ENCODE measurements at places on chromosomes 12 and 14. TPM values are rescaled to one million over a fixed set of nuclear protein-coding genes. Genes with fewer than 3 reads are reported as not detected.

KCNA5 gene
- total RNA-seq: not detected

ACOT6 gene
- not detected for total RNA-seq

DNA sequence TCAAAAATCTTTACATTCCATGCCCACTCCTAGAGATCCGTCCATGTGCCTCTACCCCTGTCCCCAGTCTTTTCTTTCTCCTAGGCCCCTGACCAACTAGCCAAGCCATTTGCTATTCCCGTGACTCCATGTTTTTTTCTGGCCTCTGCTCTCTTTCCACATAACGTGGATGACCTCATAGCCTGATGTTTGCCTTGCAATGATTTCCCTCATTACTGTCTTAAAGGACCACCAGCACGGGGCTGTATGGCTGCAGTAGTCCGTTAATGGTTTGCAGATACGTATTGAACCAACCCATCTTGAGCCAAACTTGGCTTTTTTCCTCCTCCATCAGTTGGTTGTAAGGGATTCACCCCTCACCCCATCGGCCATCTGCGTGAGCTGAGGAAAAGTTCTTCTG lies 226.0 kb downstream of the PCNX1 start:
- no peak for DNase-seq

DNA sequence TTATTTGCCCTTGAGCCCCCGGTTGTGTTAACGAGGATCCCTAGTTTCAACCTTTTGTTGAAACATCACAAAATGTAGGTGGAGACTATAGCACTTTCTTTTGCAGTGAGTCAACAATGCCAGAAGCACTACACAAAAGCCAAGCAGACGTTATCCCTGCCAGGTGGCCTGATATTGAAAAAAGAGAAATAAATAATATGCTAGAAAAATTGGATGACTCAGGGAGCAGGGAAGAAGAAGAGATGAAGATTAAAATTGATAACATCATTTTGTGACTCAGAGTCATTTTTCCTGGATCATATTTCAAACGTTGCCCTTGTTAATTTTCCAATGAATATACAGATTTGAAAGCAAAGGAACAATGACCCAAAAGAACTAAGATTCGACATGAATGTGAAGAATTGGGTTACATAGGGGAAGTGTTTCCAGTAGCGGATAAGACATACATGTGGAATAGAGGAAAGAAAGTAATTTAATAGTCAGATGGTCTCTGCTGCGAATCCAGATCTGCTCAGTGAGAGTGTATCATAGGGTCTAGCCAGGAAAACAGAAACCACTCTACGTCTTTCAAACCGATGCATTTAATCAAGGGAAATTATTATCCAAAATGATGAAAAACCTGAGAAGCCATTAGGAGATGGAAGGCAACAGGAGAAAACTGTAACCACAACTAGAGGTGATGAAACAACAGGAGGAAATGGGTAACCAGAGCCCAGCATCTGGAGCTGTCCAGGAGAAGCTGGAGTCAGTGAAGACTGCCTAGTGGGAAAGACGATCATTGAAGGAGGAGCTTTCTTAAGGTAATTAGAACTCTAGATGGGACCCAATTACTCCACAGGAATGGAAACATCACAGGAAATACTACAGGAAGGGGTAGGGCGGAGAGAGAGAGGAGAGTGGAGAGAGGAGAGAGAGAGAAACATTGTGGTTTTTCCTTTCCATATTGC lies 57.9 kb downstream of the RERG start:
- DNase-seq: no peak

DNA sequence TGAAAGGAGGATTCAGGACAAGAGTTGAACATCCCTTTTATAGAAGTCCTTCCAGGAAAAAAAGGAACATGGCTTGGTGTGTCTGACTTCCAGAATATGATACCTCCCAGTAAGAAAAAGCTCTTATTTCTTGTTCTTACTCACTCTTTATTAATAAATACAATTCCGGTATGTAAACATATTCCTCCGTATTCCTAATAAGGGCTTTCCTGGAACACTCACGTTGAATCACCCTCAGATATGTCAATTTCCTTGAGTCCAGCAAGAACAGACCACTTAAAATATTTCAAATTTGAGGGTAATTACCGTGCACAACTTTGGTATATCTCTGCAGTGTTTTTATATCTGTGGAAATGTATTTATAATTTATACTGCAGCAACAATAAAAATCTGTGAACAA lies 385.6 kb downstream of the SYT1 start:
- no peak for DNase-seq

- no peak for DNase-seq
Measured at GRCh38 chr14:71244341-71244740, 337.1 kb downstream of the PCNX1 start.

DNA sequence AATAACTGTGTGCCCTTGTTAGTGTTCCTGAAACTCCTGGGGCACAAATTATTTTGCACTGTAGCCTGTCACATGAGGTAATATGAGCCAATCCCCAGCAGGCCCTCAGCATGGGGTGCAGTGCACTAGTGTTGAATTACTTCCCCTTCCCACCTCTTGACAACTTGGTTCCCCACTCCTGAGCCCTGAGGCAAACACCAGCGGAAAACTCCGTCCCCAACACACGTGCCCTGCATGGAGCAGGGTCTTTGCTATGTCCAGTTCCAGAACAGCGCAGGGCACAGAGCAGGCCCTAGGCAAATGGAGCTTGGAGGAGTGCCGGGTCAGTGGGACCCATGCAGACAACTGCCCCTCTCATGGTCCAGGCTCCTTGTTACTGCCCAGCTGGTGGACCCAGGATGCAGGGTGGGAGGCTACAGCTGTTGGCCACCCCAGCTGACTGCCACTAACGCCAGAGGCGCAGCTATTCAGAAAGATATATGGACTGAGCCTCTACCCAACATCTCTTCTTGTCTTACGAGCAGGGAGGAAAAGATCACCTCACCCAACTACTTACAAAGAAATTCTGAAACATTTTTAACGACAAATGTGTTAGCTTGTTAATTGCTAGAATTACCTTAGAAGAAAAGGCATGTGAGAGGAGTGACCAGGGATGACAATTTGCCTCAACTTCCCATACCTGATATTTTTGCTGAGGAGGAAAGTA lies 71.6 kb downstream of the NT5DC3 start:
- DNase-seq: no peak

- no peak for DNase-seq
Measured at GRCh38 chr14:55739967-55740648, 160.1 kb downstream of the KTN1 start.

- peak; percentile 79 for DNase-seq
Measured at GRCh38 chr12:56987551-56988053, 18.7 kb downstream of the ZBTB39 start.

DNA sequence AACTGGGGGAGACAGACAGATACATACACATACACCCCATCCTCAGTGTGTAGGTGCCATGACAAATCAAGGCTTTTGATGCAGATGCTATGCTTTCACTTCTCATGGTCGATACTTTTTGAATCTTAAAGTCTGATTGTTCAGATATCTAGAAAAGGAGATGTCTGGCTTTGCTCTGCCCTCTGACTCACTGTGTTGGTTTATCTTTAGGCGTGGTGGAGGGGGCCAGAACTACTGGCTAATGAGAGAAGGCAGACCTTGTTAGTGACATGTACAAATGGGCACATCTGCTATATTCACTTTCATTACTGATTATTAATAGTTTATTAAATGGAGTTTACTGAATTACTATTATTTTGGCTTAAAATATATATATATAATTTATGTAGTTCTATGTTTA lies 444.3 kb upstream of the RGS6 start:
- no peak for DNase-seq

DNA sequence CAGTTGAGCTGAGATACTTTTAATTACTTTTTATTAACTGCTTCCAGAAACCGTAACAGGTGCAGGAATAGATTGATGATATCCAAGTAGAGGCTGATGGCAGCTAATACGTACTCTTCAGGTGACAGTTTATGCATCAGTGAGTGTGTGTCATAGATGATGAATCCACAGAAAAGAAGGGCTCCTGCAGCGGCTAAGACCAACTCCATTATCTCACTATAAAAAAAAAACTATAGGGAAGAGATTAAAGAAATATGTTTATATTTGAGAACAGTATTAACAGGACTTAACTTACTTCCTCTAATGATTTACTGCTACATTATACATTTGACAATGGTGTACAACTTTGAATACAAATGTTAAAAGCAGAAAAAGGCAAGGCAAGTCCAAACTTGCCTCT lies 7.4 kb upstream of the LLPH start:
- no peak for DNase-seq

GRCh38 chr12:124884587-124885438 lies 21.1 kb upstream of the SCARB1 start:
- DNase-seq: no peak

DNA sequence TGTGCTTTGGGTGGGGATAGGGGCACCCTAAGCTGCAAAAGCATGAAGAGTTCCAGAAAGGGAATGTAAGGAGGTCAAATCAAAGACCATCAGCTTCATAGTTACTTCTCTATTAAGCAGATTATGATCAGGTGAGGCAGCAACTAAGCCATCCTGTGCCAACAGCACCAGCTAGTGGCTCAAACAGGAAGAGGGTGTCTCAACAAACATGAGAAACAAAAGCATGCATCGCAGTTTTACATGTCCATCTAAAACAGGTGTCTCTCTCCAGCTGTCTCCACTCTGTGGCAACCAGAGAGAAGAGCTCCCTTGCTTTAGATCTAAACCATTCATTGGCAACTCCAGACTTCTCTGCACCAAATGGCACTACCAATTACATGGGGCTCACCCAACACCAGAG lies 52.9 kb downstream of the ACTN1 start:
- DNase-seq: no peak
